Bone marrow (tissue), 2 donors: ENCODE measurements at places on chromosomes 4 and X.

DNA sequence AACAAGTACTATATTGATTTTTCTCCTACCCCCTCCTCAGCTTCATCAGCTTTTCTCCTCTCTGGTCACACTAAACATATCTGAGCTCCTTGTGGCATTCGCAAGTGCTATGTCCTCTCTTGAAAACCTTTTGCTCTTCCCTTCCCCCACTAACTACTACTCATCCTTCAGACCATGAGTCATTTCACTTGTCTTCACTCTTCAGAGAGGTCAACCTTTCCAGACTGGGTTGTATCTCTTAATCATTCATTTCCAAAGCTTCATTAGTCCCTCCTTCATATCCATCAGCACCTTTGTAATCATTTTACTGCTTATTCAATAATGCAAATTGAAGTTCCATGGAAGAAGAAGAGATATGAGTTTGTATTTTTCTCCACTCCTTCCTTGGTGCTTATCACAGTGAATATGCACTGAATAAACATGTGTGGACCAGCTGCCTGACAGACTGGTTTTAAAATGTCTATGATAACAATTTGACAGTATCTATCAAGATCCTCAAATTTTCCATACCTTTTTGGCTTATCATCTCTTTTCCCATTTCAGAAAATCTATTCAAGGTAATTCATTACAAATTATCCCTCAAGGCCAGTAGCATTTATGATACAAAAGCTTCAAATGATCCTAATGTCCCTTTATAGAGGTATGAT lies 28.4 kb downstream of the DDX60L start:
- no peak for DNase-seq

- no peak for DNase-seq
Observed at GRCh38 chrX:17154001-17154400, 207.5 kb downstream of the REPS2 start.

DNA sequence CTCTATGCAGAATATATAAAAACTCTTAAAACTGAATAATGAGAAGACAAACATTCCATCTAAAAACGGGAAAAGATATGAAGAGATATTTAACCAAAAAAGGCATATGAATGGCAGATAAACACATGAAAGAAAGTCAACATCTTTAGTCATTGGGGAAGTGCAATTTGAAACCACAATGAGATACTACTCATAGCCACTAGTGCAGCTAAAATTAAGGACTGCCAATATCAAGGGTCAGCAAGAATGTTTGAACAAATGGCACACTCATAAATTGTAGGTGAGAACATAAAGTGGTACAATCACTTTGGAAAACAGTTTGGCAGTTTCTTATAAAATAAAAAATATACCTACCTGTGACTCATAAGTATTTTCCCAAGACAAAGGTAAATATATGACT lies 534.9 kb upstream of the DIPK2B start:
- no peak for DNase-seq

GRCh38 chr4:5712517-5712916 lies 1.5 kb downstream of the EVC start:
- DNase-seq = no peak

- DNase-seq = no peak
Observed at GRCh38 chr4:131638781-131639180, 1510.3 kb upstream of the PCDH10 start.

DNA sequence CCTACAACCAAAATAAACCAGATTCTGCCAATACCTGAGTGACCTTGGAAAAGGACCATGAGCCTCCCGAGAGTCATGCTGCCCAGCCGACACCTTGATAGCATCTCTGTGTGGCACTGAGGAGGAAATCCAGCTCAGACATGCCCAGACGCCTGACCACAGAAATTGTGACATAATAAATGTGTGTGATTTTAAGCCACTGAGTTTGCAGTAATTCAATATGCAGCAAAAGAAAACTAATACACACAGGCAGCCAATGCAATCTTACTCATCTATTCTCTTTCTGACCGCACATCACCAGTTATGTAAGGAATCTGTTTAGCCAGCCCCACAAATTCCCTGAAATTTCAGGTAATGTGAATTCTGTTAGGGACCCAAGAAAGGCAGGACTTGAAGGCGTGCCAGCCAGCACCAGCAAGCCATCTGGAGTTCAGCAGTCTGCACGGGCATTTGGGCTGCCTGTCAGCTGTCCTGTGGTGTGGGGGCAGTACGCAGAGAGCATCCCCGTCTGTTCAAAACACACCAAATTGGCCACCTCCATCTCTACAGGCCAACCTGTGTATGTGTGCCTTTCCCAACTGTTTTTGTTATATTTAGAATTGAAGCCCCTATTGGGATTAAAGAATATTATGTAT lies 176.4 kb downstream of the NLGN4X start:
- no peak for DNase-seq

DNA sequence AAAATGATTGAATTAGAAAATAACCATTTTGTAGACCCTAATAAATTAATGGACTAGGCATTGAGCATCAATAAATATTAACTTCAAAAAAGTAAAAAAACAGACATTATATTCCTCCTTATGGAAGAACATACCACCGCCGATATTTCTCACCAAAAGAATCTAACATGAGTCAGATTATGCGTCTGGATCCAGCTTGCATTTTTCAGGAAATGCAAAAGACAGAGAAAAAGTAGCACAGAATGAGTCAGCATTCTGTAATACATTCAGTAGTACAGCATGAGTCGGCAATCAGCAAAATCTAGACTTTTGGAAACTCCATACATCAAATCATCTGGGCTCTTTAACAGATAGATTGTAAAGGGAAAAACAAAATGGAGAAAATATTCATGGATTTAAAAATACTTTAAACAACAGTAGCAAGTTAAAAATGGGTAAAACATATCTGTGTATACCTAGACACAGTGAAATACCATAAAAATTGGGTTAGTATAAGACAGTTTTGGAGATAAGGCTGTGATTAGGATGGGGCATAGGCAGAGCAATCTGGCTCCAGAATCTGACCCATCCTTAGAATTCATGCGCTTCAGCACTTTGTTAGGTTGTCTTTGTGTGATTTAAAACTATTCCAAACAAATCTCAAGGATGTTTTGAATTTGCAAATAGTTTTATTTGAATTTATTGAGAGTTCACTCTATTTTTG lies 633.0 kb upstream of the FAM241A start:
- DNase-seq = no peak

DNA sequence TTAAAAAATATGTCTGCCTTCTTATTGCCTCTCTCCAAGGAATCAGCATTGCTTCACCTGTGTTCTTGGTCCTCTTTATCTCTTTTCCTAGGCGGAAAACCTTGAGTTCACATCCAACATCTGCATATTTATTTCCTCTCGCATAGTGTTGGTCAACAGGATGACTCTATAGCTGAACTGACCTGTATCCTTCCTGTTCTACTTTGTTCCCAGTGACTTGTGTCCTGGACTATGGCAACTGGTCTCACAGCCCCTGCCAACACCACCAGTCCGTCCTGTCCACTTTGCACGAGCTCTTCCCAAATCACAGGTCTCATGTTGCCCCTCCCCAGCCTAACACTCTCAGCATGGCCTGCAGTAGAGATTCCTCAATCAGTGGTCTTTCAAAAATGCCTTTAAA lies 2.0 kb downstream of the DIPK2B start:
- no peak for DNase-seq

DNA sequence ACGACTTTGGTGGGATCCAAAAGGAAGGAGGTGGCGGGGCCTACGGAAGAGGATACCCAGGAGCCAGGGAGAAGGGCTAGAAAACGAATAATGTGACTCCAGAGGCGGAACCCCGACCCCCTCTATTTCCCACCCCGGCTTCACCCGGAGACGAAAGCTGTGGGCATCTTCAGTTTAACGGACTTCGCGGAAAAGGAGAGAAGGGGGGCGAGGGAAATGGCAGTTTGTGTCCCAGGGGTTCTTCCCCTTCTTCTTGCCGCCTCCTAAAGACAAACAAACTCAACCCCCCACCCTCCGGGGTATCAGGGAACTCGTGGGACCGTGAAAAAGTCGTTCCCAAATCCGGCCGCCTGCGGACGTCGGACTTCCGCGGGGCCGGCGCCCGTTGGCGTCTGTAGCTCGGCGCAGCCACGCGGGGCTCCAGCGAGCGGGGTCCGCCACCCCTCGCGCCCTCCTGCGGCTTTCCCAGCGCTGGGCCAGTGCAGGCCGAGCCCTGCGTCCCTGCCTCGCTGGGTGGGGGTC lies 3.6 kb upstream of the LEF1 start:
- DNase-seq = no peak

- no peak for DNase-seq
Observed at GRCh38 chrX:16981980-16982379, 35.5 kb downstream of the REPS2 start.

GRCh38 chr4:21733894-21734630 lies 214.5 kb downstream of the KCNIP4 start:
- no peak for DNase-seq

DNA sequence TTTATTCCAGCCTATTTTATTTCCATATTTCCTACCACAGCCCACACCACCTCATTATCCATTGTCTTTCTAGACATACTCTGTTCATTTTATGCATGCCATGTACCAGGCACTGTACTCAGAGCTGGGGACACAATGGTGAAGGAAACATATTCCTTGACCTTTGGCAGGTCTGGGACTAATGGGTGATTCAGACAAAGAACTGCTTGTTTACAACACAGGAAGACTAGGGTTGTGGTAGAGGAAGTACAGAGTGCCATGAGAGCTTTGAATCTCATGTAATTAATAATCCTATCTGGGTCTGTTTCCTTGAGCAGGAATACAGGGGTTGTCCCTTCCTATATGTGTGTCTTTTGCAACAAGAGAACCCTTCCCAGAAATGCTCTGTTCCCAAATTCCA lies 75.1 kb upstream of the NUDT10 start:
- DNase-seq = no peak

GRCh38 chrX:134161162-134161561 lies 75.8 kb upstream of the CCDC160 start:
- no peak for DNase-seq
